ENCODE measurements at places on chromosomes 2 and 18. TPM values are rescaled to one million over a fixed set of nuclear protein-coding genes. Genes with fewer than 3 reads are reported as not detected.

GRCh38 chr2:131425231-131425941 lies 50.5 kb upstream of the TUBA3D start:
- no peak for DNase-seq

- no peak for DNase-seq
Observed at GRCh38 chr2:8697190-8697589, 15.3 kb downstream of the ID2 start.

GRCh38 chr2:170823088-170823897 lies 6.6 kb downstream of the GAD1 start:
- DNase-seq: no peak

- DNase-seq: no peak
Observed at GRCh38 chr2:189287982-189288521, 108.5 kb upstream of the COL5A2 start.

RIT2 gene
- not detected for total RNA-seq

DNA sequence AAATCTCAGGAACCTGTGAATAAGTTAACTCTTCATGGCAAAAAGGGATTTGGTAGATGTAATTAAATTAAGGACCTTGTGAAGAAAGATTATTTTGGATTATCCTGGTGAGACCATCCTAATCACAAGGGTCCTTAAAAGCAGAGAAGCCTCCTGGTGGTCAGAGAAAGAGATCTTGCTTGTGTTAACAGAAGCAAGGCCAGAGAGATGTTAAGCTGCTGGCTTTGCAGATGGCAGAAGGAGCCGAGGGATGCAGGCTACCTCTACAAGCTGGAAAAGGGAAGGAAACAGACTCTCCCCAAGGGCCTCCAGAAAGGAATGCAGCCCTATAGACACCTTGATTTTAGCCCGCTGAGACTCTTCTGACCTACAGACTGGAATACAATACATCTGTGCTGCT lies 197.0 kb downstream of the STK39 start:
- DNase-seq: no peak

All from SJSA1 (cell line).